ENCODE measurements at places on chromosomes 5 and 9.

- DNase-seq: no peak
These were observed 73.5 kb upstream of the MEGF10 start for GRCh38 chr5:127216898-127217675.

DNA sequence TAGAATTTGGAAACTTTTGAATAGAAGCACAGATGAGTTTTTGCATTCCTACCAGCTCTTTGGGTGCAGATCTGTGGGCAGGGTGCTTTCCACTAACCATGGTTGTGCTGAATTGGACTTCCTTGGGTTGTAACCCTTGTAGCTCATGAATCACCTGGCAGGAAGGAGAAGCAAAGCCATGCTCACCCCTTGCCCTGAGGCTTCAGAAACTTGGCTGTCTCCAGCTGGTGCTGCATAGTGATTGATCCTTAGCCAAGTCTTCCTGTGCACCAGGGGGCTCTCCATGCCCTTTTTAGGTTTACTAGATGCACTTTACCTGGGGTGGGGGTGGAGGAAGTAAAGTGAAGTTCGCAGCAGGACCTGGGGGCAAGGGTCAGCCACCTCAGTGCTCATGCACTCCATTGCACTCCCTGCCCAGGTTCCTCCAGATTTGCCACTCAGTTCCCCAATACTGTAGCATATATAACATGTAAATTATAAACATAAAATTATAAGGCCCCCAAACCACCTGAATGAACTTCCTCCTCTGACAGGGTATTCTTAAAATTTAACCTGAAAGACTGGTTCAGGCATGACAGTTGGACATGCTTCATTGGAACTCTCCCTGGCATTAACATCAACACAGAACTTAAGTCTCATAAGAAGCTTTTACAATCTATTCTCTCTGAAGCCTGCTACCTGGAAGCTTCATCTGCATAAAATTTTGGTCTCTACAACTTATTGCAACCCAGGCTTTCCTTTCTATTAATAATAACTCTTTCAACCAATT is 25.8 kb upstream of the IFNA14 start:
- no peak for DNase-seq

DNA sequence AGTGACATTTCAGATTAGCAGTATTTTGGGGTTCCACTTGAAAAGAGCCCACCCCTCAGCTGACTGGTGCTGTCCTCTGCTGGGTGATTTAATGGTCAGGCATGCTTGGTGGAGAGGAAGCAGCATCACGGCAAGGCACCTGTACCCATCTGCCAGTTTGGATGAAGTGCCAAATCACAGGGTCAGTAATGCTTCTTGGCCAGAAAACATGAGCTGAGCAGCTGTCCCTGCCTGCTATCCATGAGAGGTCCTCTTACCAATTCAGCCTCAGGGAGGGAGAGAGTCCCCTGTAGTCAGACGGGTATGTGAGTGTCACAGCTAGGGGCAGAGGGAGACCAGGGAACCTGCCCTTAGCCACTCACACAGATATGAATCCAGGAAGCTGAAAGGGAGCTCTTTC is 137.9 kb downstream of the SEC61B start:
- DNase-seq: peak; percentile 14

- no peak for DNase-seq
These were observed 55.2 kb upstream of the PSD2 start for GRCh38 chr5:139740138-139740991.

- no peak for DNase-seq
These were observed 61.4 kb upstream of the FST start for GRCh38 chr5:53418826-53419658.

Data from NCI-H146 (cell line).